ENCODE measurements at places on chromosomes 2 and 18.

- no peak for DNase-seq
These were observed 21.2 kb upstream of the THOC1 start for GRCh38 chr18:289026-289425.

DNA sequence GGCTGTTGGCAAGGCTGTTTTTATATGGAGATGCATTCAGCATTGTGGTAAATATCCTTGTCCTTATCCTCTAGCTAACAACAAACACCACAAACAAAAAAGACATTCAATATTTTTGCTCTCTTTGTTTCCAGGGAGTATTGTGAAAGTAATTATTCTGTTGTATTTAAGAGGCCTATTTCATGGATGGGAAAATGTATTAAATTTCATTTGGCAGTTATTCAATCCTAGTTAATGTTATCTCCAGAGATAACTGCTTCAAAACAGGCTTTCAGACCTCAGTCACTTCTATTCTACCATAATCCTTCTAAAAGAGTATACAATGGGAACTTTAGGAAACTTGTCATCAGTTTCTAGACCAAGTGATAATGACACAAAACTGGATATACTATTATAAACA lies 280.5 kb upstream of the CCDC68 start:
- DNase-seq = no peak

- no peak for DNase-seq
These were observed 169.7 kb upstream of the LRP1B start for GRCh38 chr2:142300517-142300916.

- no peak for DNase-seq
These were observed 69.4 kb upstream of the SH3RF3 start for GRCh38 chr2:109059474-109060165.

GRCh38 chr2:107735201-107735600 lies 91.5 kb upstream of the RGPD4 start:
- DNase-seq = no peak

DNA sequence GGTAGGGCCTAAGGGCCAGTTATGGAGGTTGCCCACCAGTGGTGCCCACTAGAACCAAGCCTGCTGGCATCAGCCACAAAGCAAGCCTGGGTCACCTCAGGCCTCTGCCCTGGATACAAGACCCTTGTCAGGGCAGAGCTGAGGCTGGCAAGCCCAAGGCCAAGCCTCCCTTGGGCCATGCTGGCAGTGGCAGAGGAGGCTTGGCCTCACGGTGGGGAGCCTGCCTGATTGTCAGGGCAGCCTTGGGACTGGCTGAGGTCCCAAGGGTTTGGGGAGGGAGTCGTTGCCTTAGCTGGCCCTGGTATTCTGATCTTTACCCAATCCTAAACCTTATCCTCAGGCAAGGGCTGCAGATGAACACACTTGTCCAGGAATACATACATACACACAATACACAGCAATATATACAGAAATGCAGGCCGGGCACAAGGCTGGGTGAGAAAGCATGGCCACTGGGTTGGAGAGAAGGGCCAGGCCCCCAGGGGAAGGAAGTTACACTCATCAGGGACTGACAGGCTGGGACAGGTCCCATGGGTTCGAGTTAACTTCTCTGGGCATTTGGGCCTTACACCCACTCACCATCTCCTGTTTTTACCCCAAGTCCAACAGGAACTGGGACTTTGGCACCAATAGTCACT lies 21.0 kb downstream of the CCT7 start:
- DNase-seq = no peak

GRCh38 chr2:143701785-143702184 lies 572.6 kb downstream of the ARHGAP15 start:
- DNase-seq = no peak

GRCh38 chr2:120701096-120701495 lies 34.6 kb upstream of the GLI2 start:
- no peak for DNase-seq
